ENCODE measurements at places on chromosomes 3 and 15. TPM values are rescaled to one million over a fixed set of nuclear protein-coding genes. Genes with fewer than 3 reads are reported as not detected.
A peak's percentile ranks its signal among the peaks of the same experiment; 100 is the strongest.

DNA sequence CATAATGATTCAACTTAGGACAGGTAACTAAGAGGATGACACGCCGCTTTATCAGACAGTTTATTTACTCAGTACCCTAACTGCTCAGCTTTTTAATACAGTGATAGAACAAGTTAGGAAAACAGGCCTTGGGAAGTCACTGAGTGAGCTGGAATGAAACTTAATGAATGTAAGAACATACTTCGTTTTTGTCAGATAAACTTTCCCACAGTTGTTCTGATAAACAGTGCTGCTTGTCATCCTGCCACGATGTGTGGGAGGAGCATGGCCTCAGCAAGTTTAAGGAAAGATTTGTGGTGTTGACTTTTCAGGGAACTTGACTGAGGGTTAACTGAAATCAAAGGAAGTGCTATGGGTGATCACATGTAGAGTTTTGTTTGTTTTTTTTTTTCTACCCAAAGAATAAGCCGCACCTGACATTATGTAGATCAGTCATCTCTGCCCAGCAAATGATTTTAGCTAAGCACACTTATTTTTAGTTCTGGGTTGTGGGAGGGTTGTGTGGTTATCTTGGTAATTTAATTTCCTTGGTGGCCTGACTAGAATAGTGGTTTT, 5.6 kb upstream of the P2RY14 start:
- DNase-seq, result peak; percentile 26

- no peak for DNase-seq
These were observed 16.9 kb upstream of the ZFYVE19 start for GRCh38 chr15:40789999-40790398.

WDR5B gene
- 12.5 TPM for polyA plus RNA-seq

DNA sequence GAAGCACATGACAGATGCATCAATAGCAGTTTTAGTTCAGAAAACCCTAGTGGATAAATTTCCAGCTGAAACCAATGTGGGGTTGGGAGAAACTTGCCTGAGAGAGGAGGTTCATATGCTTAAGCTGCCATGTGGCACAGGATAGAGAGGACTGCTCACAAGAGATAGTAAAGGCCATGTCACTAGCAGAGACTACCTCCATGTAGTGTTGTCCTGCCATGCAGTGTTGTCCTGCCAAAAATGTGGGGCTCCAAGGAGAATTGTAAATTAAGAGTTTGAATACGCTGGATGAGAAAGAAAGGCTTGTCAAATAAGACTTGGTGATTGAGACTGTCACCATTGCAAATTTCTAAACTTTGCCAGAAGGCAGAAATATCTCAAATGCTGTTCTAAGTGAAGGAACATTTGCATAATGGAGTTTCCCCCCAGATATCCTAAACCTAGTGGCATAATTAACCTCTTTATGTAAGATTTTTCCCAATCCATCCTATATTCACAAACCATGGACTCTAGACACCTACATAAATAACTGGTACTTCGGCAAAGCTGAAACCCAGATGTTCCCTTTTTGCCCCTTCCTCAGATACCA, 938.3 kb upstream of the ALCAM start:
- no peak for DNase-seq

- DNase-seq, result no peak
These were observed 105.5 kb upstream of the WNT5A start for GRCh38 chr3:55592572-55592971.

GRCh38 chr3:112117841-112118571, 15.0 kb downstream of the GCSAM start:
- no peak for DNase-seq

GRCh38 chr3:76308541-76308940, 523.2 kb upstream of the ZNF717 start:
- DNase-seq, result no peak

All from renal cortex interstitium (tissue), 15 donors.